Fibroblast of villous mesenchyme (primary cell): ENCODE measurements at places on chromosomes 3 and 15. TPM values are rescaled to one million over a fixed set of nuclear protein-coding genes. Genes with fewer than 3 reads are reported as not detected.
A peak's percentile ranks its signal among the peaks of the same experiment; 100 is the strongest.

PP2D1 gene
- total RNA-seq = not detected in 2 replicates

CHST14 gene
- total RNA-seq = 12.9 and 14.2 TPM in 2 replicates

KATNBL1 gene
- 53.8 and 70.4 TPM in 2 replicates for total RNA-seq

CDCP1 gene
- total RNA-seq = 10.4 and 20.6 TPM in 2 replicates

LIPC gene
- total RNA-seq = 0.86 and 0.97 TPM in 2 replicates

NIPA2 gene
- total RNA-seq = 50.3 and 69.1 TPM in 2 replicates

DISP2 gene
- under 0.01 TPM in 2 replicates for total RNA-seq

PCBP4 gene
- 29.4 and 42.2 TPM in 2 replicates for total RNA-seq

SLC24A5 gene
- total RNA-seq = not detected in 2 replicates

ALDH1A3 gene
- 42.7 and 46.7 TPM in 2 replicates for total RNA-seq

CCR9 gene
- total RNA-seq = not detected in 2 replicates

C2CD4A gene
- total RNA-seq = not detected in 2 replicates

SERPINI2 gene
- not detected in 2 replicates for total RNA-seq

ENTPD3 gene
- total RNA-seq = under 0.01 TPM in 1 of 2 replicates, not detected in the other

ARRDC4 gene
- total RNA-seq = 11.7 and 18.4 TPM in 2 replicates

- DNase-seq = no peak
These were observed 173.6 kb downstream of the KLHL25 start for GRCh38 chr15:85621094-85621493.

DNA sequence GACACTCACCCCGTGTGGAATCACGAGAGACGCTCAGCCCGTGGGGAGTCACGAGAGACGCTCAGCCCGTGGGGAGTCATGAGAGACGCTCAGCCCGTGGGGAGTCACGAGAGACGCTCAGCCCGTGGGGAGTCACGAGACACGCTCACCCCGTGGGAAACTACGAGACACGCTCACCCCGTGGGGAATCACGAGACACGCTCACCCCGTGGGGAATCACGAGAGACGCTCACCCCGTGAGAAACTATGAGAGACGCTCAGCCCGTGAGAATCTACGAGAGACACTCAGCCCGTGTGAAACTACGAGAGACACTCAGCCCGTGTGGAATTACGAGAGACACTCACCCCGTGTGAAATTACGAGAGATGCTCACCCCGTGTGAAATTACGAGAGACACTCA, 49.8 kb downstream of the ADAMTS17 start:
- DNase-seq = no peak

- DNase-seq = no peak
These were observed 72.0 kb downstream of the TFG start for GRCh38 chr3:100781301-100781700.

DNA sequence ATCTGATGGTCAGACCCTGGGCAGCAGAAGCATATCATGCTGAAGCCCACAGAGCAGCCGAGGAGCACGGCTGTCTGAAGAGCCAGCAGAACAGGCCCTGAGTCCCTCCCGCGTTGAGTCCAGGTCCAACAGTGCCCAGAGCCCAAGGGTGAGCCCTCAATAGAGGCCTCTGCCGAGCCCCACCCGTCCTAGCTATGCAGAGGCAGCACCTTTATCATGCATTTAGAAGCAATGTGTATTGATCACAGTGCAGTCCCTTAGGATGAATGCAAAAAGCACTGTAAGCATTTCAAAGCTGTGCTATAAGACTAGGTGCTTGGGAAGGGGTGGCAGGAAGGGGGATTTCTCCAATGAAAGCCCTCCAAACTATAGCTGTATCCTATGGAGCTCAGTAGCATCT, 208.5 kb downstream of the GABRB3 start:
- DNase-seq = no peak

- DNase-seq = peak; percentile 97
These were observed 24.0 kb upstream of the TLE3 start for GRCh38 chr15:70121624-70122302.

GRCh38 chr15:70772402-70772801, 9.0 kb upstream of the UACA start:
- DNase-seq = no peak

GRCh38 chr3:84637272-84637671, 321.5 kb upstream of the CADM2 start:
- DNase-seq = no peak

DNA sequence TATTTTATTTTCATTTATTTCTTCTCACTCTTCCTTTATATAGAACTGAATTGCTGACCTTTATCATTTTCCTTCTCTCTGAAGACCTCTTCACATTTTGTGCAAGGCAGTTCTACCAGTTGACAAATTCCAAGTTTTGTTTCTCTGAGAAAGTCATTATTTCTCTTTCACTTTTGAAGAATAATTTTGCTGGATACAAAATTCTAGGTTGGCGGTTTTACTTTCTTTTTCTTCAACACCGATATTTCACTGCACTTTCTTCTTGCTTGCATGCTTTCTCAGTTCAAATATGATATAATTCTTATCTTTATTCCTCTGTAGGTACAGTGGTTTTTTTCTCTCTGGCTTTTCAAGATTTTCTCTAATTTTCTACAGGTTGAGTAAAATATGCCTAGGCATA, 15.9 kb downstream of the RFX7 start:
- DNase-seq = no peak

DNA sequence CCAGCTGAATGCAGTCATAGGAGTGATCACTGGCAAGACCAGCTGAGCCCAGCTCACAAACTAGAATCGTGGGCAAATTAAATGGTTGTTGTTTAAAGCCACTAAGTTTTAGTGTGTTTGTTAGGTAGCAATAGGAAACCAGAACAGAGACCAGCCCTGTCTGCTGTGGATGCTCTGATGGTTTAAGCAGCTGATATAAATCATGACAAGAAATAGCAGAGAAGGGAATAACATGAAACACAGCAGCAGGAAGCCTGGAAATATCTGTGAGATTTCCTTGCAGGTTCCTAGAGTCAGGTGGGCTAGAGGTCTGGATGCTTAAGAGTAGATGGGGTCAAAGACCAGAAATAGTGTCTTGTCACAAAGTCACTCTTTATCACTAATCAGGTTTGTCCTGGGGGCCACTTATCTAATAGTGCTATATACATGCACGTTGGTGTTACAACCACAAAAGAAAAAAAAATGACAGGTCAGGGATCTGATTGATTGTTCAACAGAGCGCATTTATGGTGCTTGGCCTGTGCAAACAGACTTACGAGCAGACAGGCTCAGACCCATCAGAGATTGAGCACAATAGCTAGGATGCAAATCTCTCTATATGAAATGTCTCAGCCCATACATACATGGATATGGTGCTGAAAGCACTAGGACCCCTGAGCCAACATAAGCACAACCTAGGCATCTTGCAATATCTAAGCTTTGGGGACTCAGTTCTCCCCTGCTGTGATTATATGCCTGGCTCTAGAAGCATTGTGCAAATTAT, 967.7 kb downstream of the AGBL1 start:
- no peak for DNase-seq

GRCh38 chr3:186342197-186342596, 19.8 kb downstream of the DGKG start:
- DNase-seq = no peak

DNA sequence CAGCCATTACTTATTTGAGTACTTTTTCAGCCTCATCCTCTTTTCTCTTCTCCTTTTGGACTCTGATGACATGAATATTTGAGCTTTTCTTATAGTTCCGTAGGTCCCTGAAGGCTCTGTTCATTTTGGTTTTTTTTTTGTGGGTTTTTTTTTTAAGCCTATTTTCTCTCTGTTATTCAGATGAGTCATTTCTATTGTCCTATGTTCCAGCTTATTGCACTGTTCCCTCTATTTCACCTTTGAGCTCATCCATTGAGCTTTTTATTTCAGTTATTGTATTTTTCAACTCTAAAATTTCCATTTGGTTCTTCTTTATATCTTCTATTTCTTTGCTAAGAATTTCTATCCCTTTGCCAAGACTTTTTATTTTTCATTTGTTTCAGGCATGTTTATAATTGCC, 7.2 kb upstream of the MGLL start:
- no peak for DNase-seq

GRCh38 chr3:52614689-52615088, 71.0 kb downstream of the PBRM1 start:
- peak; percentile 8 for DNase-seq

GRCh38 chr3:153097213-153097612, 64.8 kb upstream of the RAP2B start:
- no peak for DNase-seq

DNA sequence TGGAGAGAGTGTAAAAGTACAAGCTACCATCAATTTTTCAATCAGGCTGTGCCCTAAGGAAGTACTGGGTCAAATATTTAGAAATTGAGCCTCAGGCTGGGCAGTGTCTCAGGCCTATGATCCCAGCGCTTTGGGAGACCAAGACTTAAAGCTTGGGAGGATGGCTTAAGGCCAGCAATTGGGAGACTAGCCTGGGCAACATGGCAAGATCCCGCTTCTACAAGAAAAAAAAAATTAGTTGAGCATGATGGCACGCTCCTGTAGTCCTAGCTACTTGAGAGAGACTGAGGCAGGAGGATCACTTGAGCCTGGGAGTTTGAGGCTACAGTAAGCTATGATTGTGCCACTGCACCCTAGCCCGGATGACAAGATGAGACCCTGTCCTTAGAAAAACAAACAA, 2.0 kb upstream of the UBP1 start:
- no peak for DNase-seq

- peak; percentile 78 for DNase-seq
These were observed 225.1 kb upstream of the C2CD4B start for GRCh38 chr15:62389885-62390790.

DNA sequence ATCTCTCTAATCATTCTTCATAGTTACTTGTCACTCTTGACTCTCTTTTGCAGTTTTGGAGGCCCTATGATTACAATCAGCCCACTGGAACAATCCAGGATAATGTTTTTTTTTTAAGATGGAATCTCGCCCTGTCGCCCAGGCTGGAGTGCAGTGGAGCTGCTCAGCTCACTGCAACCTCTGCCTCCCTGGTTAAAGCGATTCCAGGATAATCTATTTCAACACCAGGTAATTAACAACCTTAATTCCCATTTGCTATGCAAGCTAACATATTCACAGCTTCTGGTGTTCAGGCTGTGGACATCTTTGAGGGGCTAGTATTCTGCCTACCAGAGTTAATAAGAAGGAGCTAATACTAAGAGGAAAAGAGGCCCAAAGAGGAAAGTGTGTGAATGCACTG, 1.1 kb upstream of the BLOC1S6 start:
- no peak for DNase-seq

GRCh38 chr15:58517682-58518525, 86.1 kb downstream of the LIPC start:
- DNase-seq = no peak

GRCh38 chr3:142863930-142864920, 24.7 kb downstream of the PCOLCE2 start:
- no peak for DNase-seq

- no peak for DNase-seq
These were observed 69.3 kb upstream of the CPOX start for GRCh38 chr3:98662699-98663098.

- DNase-seq = no peak
These were observed 781.4 kb upstream of the ROBO1 start for GRCh38 chr3:80549173-80549572.

DNA sequence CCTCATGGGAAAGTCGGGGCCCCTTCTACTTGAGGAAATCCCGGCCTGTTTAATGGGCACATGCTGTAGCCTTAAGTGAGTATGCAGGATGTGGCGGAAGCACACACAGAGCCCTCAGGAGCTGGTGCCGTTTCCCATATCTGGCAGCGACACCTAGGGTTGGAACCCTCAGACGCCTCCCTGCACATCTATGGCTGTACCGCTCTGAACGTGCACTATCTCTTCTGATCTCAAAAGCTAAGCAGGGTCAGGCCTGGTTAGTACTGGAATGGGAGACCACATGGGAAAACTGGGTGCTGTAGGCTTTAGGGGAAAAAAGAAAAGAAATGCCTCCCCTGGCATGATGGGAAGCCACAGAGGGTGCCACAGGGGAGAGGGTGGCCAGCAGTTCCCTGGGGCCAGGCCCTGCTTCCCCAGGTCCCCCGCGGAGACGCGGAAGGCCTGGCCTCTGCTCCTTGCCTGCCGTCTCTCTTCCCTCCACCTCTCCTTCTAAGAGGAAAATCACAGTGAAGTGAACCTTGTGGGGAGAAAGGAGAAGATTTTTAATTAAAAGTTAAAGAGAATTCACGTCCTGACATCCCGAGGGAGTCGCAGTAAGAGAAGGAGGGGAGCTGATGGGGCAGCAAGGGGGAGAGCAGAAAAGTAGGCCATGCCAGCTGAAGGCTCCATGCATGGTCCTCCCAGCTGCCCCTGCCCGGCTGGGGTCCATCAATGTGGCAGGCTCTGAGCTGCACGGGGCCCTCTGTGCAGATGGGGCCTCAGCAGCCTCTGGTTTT, 60.5 kb upstream of the TMEM115 start:
- no peak for DNase-seq

DNA sequence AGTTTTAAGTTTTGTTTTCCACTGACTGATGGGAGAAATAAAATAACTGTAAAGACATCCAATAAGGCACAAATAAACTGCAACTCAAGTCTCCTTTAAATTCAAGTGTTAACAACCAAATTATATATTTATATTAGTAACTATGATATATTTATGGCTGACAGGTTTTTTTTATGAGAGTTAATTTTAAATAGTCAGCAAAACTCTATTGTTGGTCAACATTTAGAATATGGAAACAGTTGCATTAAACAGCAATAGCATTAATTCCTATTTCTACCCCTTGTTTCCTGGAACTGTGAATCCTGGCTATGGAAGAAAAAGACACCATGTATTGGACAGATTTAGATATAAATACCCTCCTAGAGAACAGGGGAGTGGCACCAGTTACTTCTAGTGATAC, 16.5 kb upstream of the DIPK2A start:
- DNase-seq = no peak

GRCh38 chr3:126480861-126481260, 5.2 kb upstream of the ZXDC start:
- no peak for DNase-seq

GRCh38 chr15:87907676-87908446, 348.7 kb downstream of the NTRK3 start:
- DNase-seq = no peak

- DNase-seq = no peak
These were observed 12.0 kb downstream of the DNAJB11 start for GRCh38 chr3:186582541-186582940.

DNA sequence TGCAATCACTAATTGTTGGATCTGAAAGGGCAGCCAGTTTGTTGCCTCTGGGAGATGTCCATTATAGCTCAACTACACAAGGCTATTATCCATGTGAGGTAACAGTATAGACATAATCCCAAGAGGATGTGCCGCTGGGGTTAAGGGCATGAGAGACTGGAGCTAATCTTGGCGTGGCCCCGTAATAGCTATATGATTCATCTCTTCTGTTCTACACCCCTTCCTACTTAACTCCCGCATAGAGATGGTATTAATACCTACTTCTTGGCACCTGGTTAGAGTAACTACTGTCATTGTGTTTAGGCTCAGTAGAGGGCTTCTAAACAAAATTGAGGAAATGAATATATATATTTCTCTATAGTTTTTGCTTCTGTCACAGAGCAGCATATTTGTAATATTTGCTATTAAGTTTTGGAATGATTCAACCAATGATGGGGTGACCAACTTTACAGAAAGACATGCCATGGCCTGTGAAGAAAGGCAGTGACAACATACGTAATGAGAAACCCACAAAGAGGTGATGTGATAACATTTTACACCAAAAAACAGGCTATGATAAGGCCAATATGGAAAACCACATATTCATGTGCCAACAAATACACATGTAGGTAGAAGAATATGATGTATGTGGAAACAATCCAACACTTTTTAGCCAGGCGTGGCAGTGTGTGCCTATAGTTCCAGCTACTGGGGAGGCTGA, 76.8 kb upstream of the DPH6 start:
- no peak for DNase-seq
